ENCODE measurements at places on chromosomes 3 and 15.
A peak's percentile ranks its signal among the peaks of the same experiment; 100 is the strongest.

DNA sequence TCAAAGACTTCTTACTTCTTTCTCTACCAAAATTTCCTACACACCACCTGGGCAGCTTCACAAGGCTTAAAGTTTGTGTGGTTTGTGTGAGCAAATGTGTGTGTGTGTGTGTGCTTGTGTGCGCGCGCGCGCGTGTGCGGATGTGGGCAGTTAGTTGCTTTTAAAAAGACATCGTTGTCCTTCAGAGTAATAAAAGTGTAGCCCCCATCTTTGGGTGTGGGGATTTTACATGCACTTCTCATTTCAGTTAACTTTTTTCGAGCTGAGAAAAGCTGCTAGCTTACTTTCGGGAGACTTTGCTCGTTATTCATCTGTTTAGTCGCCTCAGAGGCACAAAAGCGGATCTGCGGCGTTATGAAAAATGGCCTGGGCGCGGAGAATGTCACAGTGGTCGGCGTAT is 36.0 kb downstream of the ZIC4 start:
- H3K27me3 ChIP-seq: peaks cover 70% of the 10 kb centered on the region
- H3K36me3 ChIP-seq: peaks cover 4% of the 10 kb centered on the region
- H3K4me3 ChIP-seq: no peak overlapping the region
- no peaks in the 10 kb centered on the region for H3K4me1 ChIP-seq
- H3K27ac ChIP-seq: no peak overlapping the region
- no peak for DNase-seq

DNA sequence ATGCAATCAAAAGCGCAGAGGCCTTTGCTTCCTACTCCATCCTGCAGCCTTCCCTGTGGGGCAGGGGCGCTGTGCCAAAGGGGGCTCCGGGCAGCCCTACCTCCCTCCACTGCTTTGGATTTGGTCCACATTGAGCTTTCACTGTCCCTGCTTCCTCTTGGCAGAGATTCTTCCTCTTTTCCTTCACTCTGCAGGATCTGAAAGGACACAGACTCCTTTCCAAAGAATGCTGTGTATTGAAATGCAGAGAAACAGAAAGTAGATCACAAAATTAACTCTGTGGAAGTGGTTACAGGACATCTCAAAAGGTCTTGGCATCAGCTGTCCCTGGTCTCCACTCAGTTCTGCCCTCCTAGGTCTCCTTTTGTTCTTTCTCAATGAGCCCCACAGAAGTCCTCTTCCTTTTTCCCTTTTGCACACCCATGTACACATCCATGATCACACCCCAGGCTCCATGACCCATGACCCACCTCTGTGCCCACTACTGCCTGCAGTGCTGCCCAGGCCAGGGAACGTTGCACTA is 64.1 kb downstream of the CCR1 start:
- H3K27ac ChIP-seq: no peak overlapping the region
- no peaks in the 10 kb centered on the region for H3K36me3 ChIP-seq
- peaks cover 3% of the 10 kb centered on the region for H3K27me3 ChIP-seq
- H3K4me1 ChIP-seq: peaks cover 2% of the 10 kb centered on the region

GRCh38 chr3:17579289-17580031 is 163.0 kb downstream of the TBC1D5 start:
- no peak overlapping the region for H3K27ac ChIP-seq
- H3K27me3 ChIP-seq: no peaks in the 10 kb centered on the region
- no peak for DNase-seq
- peaks cover 4% of the 10 kb centered on the region for H3K4me1 ChIP-seq
- H3K36me3 ChIP-seq: peaks cover 2% of the 10 kb centered on the region

- H3K36me3 ChIP-seq: peaks cover 7% of the 10 kb centered on the region
- no peak overlapping the region for H3K4me3 ChIP-seq
- H3K27me3 ChIP-seq: no peaks in the 10 kb centered on the region
- H3K27ac ChIP-seq: no peak overlapping the region
- no peak for DNase-seq
Measured at GRCh38 chr3:142088522-142088921, 60.8 kb downstream of the TFDP2 start.

- no peak overlapping the region for H3K4me3 ChIP-seq
- peaks cover 25% of the 10 kb centered on the region for H3K4me1 ChIP-seq
- H3K27ac ChIP-seq: no peak overlapping the region
- no peaks in the 10 kb centered on the region for H3K27me3 ChIP-seq
Measured at GRCh38 chr3:143295201-143296080, 175.9 kb downstream of the CHST2 start.

- no peaks in the 10 kb centered on the region for H3K36me3 ChIP-seq
- no peak for DNase-seq
- no peaks in the 10 kb centered on the region for H3K27me3 ChIP-seq
- no peak overlapping the region for H3K4me3 ChIP-seq
Measured at GRCh38 chr3:178131801-178132200, 404.4 kb upstream of the KCNMB2 start.

DNA sequence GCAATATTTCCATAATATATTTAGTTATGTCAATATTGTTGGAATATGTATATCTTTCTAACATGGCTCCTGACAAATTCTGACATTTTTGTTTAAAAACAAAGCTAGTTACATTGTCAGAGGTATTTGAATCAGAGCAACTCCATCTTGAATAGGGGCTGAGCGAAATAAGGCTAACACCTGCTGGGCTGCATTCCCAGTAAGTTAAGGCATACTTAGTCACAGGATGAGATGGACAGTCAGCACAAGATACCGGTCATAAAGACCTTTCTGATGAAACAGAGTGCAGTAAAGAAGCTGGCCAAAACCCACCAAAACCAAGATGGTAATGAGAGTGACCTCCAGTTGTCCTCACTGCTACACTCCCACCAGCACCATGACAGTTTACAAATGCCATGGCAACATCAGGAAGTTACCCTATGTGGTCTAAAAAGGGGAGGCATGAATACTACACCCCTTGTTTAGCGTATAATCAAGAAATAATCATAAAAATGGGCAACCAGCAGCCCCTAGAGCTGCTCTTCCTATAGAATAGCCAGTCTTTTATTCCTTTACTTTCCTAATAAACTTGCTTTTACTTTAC is 30.4 kb downstream of the RPL22L1 start:
- no peak overlapping the region for H3K27ac ChIP-seq
- peaks cover 13% of the 10 kb centered on the region for H3K27me3 ChIP-seq
- no peak overlapping the region for H3K4me3 ChIP-seq
- H3K36me3 ChIP-seq: no peaks in the 10 kb centered on the region

DNA sequence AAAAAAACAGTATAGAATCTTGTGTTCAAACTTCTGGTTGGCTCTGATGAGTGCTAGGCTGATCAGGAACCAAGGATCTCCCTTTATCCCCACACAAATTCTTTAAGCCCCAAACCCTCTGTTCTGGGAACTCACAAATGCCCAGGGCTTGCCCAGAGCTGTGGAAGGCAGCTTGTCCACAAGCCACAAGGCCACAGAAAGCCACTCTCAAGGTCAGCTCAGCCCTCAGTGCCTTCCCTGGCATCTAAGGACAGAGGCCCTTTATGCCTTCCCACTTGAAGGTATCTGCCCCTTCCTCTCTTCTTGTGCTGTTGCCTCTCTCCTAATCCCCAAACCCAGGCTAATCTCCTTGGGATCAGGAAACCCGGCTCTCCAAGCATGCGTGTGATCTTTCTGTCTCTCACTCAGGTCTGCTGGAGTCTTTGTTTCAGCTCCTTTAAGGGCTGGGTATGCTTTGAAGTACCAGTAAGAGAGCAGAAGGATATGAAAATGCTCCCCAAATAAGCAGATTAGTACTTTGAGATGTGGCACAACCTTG is 145.0 kb upstream of the TRIM42 start:
- H3K4me1 ChIP-seq: no peaks in the 10 kb centered on the region
- no peak overlapping the region for H3K4me3 ChIP-seq
- no peaks in the 10 kb centered on the region for H3K27me3 ChIP-seq
- H3K36me3 ChIP-seq: no peaks in the 10 kb centered on the region

DNA sequence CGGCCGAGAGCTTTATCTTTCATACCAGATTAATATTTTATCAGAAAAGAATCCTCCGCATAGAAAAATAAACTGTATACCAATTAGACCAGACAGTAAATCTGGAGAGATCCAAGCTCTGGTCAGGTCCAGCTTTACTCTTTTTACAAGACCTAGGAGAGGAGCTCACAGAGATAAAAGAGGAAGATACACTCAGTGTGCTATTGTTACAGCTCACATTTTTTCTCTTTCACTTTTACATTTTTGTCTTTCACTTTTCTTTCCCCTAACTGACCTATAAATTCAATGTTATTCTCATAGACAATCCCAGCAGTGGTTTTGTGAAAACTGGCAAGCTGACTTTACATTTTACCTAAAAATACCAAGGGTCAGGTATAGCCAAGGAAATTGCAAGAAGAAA is 55.8 kb downstream of the GUCA1C start:
- no peak overlapping the region for H3K4me3 ChIP-seq
- H3K4me1 ChIP-seq: peaks cover 23% of the 10 kb centered on the region
- no peak for DNase-seq
- H3K36me3 ChIP-seq: no peaks in the 10 kb centered on the region
- H3K27ac ChIP-seq: peak overlapping the region; percentile 36

DNA sequence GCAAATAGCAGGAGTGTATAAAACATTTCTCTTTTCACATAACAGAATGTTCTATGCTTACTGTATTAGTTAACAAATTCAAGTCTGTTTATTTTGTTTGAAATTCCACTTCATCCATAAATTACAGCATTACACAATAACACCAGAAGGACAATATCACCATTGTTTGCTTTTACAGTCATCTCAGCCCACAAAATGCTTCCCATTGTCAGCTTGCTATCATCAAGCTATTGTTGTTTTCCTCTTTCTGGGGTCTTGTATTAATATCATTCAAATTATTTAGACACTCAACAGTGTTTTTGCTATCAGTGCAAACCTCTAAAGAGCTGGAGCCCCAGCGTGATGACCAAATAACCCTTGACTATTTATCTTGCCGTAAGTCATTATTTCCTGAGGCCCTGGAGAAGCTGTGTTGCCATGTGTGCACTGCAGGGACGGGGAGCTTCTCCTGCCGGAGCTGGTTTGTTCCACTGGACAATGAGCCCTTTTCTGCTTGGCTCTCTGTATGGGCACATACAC is 1.1 kb downstream of the SAMMSON start:
- H3K36me3 ChIP-seq: no peaks in the 10 kb centered on the region
- no peak overlapping the region for H3K4me3 ChIP-seq
- no peaks in the 10 kb centered on the region for H3K27me3 ChIP-seq
- DNase-seq: no peak
- H3K27ac ChIP-seq: no peak overlapping the region
- H3K4me1 ChIP-seq: no peaks in the 10 kb centered on the region

DNA sequence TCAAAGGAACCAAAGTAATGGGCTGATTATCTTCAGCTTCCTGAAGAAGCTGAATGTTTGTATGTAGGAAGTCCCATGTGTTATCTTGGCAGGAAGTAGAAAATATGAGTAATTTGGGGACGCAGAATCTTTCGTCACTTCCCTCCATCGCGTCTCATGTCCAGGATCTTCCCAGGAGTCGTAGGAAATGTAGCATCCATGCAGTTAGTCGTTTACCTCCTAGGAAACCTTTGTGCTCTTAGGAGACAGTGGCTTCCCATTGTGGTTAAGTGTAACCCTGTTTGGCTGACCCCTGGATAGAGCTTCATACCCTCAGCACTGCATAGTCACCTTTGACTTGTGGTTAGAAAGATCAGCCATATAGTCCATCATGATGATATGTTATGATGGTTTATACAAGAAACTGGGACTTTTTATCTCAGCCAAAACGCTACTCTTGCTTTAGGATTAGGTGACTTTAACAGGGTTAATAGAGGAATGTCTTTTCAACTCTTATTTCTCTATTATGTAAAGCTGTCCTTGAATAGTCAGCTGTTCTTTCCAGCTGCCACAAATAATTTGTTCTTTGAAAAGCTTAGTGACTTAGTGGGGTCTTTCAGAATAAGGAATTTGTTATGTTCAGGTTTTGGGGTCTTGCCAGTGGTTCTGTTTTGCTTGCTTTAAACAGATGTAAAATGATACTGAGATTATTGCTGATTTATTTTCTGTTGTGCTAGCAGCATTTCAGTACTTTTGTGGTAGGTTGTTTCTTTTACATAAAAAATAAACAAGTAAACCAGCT is 92.2 kb downstream of the KLHL25 start:
- H3K27me3 ChIP-seq: no peaks in the 10 kb centered on the region
- peak; percentile 56 for DNase-seq
- H3K36me3 ChIP-seq: peaks cover 10% of the 10 kb centered on the region
- peak overlapping the region; percentile 58 for H3K4me3 ChIP-seq
- H3K4me1 ChIP-seq: peaks cover 71% of the 10 kb centered on the region

- peaks cover 18% of the 10 kb centered on the region for H3K4me1 ChIP-seq
- no peak overlapping the region for H3K27ac ChIP-seq
- peak; percentile 12 for DNase-seq
- no peaks in the 10 kb centered on the region for H3K36me3 ChIP-seq
Measured at GRCh38 chr15:22259881-22260421, 179.6 kb downstream of the OR4M2 start.

- no peak overlapping the region for H3K4me3 ChIP-seq
- H3K4me1 ChIP-seq: no peaks in the 10 kb centered on the region
- H3K27me3 ChIP-seq: no peaks in the 10 kb centered on the region
- no peaks in the 10 kb centered on the region for H3K36me3 ChIP-seq
- H3K27ac ChIP-seq: no peak overlapping the region
Measured at GRCh38 chr3:81308306-81308705, 453.1 kb downstream of the GBE1 start.

DNA sequence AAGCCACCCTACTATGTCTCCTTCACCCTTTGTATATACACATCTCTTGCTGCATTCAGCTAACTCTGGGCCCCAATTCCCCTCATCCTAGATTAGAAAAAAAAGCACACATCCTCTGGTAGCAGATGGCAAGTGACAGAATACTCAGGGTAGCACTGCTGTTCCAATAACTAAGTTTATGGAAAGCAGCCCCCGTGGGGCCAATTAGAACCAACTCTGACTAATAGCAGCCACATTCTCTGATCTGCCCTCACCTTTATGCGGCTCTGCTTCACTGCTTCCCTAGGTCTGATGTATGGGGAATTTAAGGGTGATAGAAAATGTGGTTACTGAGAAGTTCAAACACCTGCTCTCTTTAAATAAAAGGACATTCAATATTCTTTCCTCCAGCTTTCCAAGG is 74.9 kb upstream of the SETMAR start:
- no peaks in the 10 kb centered on the region for H3K27me3 ChIP-seq
- no peak overlapping the region for H3K4me3 ChIP-seq

- H3K36me3 ChIP-seq: no peaks in the 10 kb centered on the region
- H3K4me3 ChIP-seq: no peak overlapping the region
- peaks cover 59% of the 10 kb centered on the region for H3K27me3 ChIP-seq
- H3K4me1 ChIP-seq: peaks cover 8% of the 10 kb centered on the region
- no peak overlapping the region for H3K27ac ChIP-seq
- no peak for DNase-seq
Measured at GRCh38 chr3:25426408-25426807, 1.7 kb upstream of the RARB start.

- H3K27me3 ChIP-seq: peaks cover 10% of the 10 kb centered on the region
- peak overlapping the region; percentile 47 for H3K27ac ChIP-seq
- DNase-seq: peak; percentile 55
- H3K4me1 ChIP-seq: peaks cover 55% of the 10 kb centered on the region
Measured at GRCh38 chr15:69749797-69750196, 297.2 kb downstream of the RPLP1 start.

All from activated naive CD4-positive, alpha-beta T cell treated with anti-CD3 and anti-CD28 coated beads for 36 hours (primary cell).